Activated B cell treated with CpG ODN at 0.5 μM for 24 hours (primary cell): ENCODE measurements at places on chromosomes 2 and 18. TPM values are rescaled to one million over a fixed set of nuclear protein-coding genes. Genes with fewer than 3 reads are reported as not detected.

GRCh38 chr18:68462148-68462547 lies 252.8 kb downstream of the TMX3 start:
- DNase-seq, result no peak

GRCh38 chr2:24409700-24410556 lies 49.6 kb upstream of the ITSN2 start:
- no peak for DNase-seq

DNA sequence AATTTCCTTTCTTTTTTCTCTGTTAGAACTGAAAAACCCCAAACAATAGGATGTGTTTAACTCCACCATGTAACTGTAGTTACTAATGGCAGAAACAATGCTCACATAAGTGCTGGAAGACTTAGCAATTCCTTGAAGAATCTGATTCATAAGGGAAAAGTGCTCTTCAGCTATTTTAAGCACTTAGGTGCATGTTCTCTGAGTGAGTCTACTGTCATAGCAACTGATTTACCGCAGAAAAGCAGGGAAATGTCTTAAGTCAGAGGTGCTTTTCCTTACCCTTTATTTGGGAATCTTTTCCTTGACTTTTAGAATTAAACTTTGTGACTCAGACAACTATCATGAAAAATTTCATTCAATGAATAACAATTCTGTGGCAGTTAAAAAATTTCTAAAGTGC lies 65.4 kb upstream of the NABP1 start:
- DNase-seq, result no peak

GRCh38 chr18:70059684-70060083 lies 112.0 kb upstream of the CD226 start:
- no peak for DNase-seq

Gene HRH4
- total RNA-seq, result not detected in 2 replicates
